ENCODE measurements at places on chromosomes 3 and 15.

GRCh38 chr3:89577637-89578530 is 470.5 kb downstream of the EPHA3 start:
- DNase-seq = no peak

- DNase-seq = no peak
These were observed 394.1 kb downstream of the PTPRG start for GRCh38 chr3:61955483-61955882.

DNA sequence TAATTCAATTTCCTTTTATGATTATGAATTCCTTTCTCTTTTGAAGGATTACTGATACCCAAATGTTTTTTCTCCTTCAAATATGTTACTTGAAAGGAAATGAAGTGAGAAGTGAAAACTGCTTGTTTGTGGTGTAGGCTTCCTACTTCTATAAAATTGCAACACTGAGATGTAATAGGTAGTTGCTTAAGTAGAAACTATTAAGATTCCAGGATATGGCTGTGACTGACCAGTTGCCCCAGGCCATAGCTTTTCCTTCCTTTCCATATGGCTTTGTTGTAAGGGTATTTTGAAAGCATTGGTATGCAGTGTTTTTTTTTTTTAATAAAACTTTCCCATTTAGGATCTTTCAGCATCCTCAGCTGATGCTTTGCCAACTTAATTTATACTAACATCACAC is 28.5 kb downstream of the DNAJC13 start:
- no peak for DNase-seq

- no peak for DNase-seq
These were observed 115.3 kb downstream of the MEGF11 start for GRCh38 chr15:66138096-66138783.

DNA sequence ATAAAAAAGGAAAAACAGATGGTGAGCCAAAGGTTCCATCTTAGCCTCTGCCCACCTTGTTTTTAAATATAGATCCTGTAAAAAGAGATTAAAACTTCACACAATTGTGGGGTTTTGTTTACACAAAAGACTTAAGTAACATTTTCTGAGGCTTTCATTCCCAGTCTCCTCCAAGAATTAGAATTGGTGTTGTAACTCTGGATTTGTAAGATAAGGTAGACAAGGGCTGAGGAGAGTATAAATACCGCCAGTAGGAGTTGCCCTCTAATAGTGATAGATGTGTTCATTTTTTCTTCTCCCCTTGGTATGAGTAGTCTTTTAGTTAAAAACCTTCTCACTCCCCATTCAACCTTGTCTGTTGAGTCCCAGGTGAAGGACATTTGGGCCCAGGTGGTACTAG is 8.5 kb downstream of the MINDY2 start:
- no peak for DNase-seq

DNA sequence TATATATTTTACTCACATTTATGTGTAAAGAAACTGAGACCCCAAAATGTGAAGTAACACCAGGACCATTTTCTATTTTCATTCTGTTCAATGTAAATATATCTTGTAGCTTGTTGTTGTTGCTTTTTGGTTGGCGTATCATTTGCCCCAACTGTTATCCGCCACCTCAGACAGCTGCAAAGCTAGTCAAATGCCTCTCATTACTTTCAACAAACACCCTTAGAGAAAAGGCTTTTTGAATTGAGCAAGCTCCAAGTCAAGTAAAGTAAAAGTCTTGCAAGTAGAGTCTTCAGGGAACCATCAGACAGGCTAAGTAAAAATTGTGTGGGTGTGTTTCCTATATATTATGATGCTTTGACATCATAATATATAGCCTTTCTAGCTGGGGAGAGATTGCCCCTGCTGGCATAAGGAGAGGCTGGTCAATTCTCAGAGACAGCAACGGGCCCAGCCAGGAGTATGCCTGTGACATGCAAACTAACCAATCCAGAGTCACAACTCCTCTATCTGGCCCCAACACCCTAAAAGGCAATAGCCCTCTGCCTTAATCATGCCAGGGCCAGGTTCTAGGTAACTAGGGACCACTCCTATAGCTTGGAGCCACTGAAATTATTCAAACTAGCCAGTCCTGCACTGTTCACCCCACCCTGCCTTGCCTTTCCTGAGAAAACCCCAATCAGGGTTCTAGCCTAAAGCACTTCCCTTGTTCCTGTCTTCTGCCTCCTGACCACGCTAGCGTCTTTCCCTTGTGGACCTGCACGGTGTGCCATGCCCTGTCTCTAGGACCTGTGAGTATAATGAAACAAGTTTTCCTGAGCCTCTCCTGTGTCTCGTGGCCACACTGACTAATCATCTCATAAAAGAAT is 75.6 kb downstream of the RAD18 start:
- no peak for DNase-seq

- DNase-seq = no peak
These were observed 6.6 kb downstream of the GPR171 start for GRCh38 chr3:151196434-151196833.

DNA sequence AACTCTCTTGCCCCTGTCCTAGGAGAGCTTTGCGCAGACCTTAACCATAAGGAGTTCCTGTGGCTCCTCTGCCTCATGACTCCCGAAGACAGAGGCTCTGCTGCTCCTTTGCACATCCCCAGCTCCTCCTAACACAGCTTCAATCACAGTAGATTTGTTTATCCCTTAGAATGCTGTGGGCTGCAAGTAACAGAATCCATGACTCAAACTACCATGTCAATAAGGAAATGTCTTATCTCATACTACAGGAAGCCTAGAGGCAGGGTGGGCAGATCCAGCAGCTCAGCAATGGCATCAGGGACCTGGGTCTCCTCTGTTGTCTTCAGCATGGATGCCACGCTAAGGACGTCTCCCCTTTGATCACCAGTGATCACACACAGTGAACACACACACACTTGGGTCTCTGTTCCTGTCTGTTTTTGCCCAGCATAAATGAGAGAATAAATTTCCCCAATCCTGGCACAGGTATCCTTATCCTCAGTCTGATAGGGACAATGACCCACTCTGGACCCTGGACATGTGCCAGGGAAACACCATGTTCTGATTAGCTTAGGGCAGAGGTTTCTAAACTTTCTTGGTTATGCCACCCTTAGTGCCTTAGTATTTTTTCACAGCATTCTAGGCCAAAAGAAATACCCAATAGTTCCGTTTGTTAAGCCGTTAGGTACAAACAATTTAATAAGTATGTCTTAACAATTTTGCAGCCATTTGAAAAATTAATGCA is 46.1 kb upstream of the MRPS22 start:
- DNase-seq = no peak
